IPS DF 6.9 (cell line): ENCODE measurements at places on chromosomes 6 and 20.
A peak's percentile ranks its signal among the peaks of the same experiment; 100 is the strongest.

DNA sequence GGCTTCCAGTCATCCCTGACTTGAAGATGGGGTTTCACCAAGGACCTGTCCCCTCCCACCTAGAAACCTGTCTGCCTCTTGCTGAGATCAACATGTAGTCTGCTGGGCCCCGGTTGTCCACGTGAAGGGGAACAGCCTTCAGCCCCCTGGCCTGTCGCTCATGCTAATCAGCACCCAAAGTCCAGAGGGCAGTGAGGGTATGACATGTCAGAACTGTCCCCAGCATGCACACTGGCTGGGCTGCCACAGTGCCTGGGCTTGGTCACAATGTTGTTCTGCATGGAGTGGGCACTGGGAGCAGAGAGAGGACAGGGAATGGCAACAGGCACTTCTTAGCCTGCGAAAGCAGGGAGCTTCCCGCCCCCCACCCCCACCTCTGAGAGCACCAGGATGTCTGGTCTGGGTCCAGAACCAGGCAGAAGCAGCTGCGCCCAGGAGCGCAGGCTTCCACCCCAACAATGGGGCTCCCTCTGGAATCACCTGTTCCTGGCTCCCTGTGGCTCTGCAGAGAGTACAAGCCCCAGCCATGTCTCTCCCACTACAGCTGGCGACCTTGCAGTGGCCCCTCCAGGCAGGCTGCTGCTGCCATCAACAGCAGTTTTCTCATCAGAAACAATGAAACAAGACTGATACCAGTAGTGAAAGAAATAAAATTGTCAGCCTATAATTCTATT, 182.7 kb downstream of the KHDRBS2 start:
- DNase-seq, result no peak

DNA sequence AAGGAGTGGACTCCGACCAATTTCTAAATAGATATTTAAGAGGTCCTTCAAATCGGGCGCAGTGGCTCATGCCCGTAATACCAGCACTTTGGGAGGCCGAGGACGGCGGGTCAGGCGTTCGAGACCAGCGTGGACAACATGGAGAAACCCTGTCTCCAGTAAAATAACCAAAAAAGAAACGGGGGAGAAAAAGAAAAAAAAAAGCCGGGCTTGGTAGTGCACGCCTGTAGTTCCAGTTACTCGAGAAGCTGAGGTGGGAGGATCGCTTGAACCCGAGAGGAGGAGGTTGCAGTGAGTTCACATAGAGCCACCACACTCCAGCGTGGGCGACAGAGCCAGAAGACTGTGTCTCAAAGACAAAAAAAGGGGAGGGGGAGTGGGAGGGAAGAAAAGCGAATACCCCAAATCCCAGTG, 53.3 kb upstream of the HFE start:
- no peak for DNase-seq

DNA sequence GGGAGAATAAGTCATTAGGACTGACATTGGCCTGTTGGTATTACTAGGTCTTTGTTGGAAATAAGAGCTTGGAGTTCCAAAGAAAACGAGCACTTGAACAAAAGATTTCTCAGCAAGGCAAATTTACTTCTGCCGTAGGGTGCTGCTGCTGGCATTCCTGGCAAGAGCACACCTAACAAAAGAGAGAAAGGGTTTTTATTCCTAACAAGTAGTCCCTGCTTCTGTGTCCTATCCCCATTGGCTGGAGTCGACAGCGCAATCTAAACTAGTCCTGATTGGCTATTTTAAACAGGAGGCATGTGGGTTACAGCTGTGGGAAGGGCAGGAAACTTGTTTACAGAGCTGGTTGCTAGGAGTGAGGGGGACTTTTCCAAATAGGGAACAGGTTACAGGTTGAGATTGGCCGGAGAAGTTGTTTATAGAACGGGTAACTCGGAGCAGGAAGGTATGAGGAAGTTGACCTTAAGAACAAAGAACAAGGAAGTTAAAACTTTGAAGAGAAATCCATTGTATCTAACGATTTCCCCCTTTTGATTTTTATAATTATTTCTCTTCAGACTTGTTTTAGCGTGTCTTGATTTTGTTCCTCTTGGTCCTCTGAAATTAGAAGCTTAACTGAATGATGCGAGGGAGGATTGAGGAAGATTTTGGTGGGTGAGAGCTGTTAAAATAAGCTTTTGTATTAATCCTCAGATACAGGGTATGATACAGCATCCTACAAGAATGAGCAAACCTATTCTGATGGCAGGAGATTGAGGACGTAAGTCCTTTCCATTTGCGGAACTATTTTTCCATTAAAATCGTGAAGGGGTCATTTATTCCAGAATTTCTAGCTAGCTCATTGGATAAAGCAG, 3.4 kb upstream of the ZNFX1 start:
- no peak for DNase-seq

DNA sequence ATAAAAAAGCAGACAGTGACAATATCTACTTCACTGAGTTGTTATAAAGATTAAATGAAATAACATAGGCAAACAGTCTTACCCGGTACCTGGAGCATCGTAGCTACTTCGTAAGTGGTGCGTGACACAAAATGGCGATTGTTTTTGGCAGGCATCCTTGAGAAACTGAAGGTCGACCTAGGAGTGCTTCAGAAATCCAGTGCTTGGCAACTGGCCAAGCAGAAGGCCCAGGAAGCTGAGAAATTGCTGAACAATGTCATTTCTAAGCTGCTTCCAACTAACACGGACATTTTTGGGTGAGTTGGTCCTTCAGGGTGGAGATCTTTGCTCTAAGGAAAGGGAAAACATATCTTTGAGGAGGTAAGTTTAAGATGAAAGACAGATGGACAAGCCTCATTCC, 4.8 kb downstream of the BPIFA2 start:
- DNase-seq, result no peak

- no peak for DNase-seq
These were observed 46.2 kb downstream of the PANK2 start for GRCh38 chr20:3935295-3935955.

DNA sequence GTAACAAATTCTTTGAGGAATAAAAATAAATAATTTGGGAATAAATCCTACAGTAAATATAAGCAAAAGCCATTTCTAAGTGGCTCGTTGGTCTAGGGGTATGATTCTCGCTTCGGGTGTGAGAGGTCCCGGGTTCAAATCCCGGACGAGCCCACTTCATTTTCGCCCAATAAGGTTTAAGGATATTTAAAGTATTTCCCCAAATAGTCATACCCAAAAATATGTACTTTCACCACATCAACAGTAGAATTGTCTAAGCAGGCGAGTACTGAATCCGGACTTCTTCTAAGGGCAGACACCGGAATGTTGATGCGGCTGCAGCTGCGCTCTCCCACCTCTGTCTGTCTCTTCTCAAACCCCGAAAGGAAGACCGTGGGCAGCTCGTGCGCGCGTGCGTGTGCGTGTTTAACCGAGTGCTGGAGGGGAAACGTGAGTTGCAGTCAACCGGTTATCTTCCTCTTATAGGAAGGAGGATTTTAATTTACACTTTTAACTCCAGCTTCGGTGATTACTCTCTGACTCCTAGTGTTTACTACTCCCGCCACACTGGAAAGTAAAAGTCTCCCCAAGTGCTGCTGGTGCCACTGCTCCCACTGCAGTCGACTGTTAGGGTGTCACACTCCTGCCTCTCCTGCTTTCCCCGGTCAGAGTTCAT, 155.7 kb upstream of the PRSS16 start:
- no peak for DNase-seq

DNA sequence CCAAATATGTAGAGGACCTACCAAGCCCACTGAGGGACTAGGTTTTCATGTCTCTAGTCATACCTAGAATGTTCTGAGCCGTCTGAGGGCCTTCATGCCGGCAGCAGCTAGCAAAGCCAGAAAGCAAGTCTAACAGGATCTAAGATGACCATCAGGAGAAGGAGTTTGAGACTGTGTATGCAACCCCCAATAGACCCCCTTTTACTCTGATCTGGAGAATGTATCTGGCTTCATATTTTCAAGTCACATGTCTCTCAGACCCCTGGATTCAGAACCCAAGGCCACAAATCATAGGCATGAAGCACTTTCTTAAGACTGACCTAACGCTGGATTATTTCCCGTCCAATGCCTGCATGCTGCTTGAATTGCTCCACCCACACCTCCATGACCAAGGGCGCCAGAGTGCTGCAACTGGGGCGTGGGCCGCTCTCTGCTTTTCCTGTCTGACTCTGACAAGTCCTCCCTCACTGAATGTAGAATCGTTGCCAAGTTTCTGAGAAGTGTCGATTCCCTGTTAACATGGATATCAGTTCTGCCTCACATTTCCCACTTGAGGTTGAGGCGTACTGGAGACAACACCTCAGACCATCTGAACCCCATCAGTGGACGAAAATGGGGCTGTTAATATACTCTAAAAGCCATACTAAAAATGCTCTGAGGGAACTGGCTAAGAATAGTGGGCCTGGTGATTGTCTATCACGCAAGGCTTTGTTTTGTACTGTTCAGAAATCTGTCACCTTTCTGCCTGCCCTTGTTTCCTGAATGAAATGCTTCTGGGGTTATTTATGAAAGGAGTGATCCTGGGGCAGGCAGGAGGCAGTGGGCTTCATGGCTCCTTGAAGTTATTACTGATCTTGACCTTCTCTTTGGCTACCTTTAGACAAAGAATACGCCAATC, 23.9 kb upstream of the ASXL1 start:
- DNase-seq, result no peak

DNA sequence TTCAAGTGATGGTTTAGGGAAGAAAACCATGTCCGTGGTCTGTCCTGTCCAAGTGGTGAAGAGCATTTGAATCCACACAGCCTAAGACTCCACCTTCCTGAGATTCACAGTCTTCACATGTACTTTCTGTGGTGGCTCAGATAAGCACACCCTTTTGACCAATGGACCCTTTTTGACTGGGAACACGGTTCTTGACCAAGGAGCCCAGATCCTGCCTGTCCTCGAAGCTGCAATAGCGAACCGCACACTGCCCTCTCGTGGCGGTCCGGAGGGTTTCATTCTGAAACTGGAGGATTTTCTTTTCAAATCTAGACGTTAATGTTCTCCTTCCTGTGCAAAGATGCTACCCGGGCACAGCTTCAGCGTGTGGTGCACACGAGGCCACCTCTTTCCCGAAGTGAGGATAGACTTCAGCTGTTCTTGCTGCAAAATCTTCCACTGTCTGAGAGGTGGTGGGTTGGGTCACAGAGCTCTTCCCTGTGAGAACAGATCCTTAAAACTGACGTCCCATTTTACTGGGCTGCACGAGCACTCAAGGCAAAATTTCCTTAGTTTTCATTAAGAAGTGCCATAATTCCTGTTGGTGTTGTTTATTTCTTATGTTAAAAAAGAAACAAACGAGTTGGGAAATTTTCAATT, 90.5 kb downstream of the SYNJ2 start:
- DNase-seq, result peak; percentile 18

DNA sequence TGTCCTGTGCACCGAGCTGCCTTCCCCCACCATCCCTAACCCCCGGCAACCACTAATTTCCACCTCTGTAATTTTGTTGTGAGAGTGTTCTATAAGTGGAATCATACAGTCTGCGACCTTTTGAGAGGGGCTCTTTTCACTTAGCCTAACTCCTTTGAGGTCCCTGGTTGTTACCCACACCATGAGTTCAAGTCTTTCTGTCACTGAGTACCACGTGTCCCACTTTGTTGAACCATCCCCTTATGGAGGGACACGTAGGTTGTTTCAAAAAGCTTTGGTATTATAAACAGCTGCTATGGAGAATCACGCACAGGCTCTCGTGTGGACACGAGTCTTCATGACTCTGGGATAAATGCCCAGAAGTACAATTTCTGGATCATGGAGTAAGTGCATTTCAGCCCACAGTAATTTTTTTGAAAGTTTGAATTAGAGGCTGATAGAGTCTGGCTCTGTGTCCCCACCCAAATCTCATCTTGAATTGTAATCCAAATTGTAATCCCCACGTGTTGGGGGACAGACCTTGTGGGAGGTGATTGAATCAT, 9.5 kb downstream of the FAM209B start:
- no peak for DNase-seq

DNA sequence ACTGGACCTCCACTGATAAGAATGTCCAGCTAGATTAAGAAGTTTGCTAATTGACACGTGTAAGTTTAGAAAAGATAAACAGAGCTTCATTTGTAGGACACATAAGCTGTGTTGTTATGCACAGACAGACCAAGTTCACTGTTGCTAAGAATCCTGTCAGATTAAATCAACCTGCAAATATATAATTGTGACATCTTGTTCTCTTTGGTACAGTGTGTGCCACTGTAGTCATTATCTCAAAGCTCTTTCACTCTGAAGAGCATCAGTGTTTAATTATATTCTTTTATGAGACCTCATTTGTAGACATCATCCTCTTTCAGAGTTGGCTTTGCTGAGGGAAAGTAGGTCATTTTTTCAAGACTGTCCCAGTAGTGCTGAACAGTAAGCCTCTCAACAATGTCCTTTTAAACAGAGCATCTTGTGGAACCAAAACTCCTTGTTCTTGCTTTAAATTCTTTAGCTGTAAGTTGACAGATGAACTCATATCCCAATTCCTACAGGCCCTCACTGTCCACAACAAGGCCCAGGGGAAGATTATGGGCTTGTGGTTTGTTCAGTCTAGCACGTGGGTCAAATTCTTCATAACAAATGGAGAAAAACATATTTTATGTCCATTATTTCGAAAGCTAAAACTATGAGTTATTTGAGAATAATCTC, 252.4 kb downstream of the HDGFL1 start:
- DNase-seq, result no peak

DNA sequence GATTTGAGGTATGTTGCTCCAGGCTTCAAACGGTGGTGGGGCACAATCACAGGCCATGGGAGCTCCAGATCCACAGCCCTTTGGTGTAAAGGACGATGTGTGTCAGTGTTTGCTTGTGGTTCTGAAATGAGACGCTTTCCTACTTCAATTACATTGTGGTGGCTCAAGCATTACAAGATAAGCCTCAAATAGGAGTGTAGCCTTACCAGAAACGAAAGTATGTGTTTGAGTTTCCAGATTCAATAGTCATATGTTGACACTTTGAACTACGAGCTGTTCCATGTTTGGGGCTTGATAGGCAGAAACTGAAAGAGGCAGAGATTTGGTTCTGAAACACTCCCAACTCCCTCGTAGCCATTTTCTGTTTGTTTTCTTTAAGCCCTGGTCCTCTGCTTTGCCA, 187.1 kb downstream of the MYLK4 start:
- DNase-seq, result no peak

GRCh38 chr20:24915892-24916291, 33.2 kb upstream of the CST7 start:
- DNase-seq, result no peak

- no peak for DNase-seq
These were observed 114.8 kb downstream of the CRYBG1 start for GRCh38 chr6:106475284-106475683.

DNA sequence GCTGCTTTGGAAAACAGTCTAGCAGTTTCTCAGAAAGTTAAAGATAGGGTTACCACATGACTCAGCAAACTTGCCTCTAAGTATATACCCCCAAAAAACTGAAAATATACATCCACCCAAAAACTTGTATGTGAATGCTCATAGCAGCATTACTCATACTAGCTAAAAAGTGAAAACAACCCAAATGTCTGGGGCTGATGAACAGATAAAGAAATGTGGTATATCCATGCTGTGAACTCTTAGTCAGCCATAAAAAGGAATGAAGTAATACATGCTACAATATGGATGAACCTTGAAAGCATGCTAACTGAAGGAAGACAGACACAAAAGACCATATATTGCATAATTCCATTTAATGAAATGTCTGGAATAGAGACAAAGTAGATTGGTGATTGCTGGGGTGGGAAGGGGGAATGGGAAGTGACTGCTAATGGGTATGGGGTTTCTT, 79.9 kb upstream of the GLP1R start:
- DNase-seq, result no peak

GRCh38 chr6:124076336-124077048, 272.8 kb downstream of the NKAIN2 start:
- DNase-seq, result no peak

GRCh38 chr6:1612974-1613306, 3.2 kb downstream of the FOXC1 start:
- no peak for DNase-seq

GRCh38 chr20:32678948-32679347, 5.2 kb upstream of the C20orf203 start:
- no peak for DNase-seq
